ENCODE measurements at places on chromosomes 4 and X. TPM values are rescaled to one million over a fixed set of nuclear protein-coding genes. Genes with fewer than 3 reads are reported as not detected.

GRCh38 chr4:145936142-145936996 is 2.3 kb downstream of the ZNF827 start:
- peak; percentile 82 for DNase-seq

GRCh38 chrX:15645266-15645665 is 19.3 kb downstream of the CLTRN start:
- no peak for DNase-seq

DNA sequence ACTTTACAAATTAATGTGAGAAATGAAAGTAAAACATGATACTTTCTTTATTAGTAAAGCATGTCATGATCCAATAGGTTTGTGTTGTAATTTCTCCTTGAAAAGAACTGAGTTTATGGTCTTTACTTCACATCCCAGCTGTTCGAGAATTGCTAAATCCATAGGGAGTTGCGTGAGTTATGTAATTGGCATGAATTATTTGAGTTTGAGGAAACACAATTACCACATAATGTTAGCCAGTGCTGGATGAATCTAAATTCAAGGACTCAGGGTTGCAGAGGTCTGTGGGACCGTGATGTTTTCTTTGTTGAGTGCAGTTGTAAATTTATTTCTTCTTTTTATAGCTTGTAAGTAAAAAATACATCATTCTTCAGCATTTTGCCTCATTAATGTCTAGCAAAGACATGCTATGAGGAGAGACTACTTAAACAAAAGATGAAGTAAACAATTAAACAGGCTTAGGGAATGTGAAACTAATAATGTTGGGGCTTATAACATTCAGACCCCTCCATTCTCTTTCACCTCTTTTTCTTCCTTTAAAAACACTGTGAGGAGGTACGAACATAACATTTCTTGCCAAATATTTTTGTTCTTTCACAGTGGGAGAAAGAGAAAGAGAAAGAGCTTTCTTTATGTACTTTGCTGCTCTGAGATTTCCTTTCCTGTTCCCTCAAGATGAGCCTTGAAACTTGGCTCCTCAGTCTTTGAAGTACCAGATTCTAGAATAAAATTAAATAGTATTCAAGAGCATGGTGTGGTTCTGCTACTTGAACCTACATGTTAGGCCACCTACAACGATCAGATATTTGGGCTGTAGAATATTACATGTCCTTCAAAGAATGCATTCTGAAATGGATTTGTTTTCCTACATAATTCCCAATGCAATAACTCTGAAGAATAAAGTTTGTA is 159.6 kb upstream of the ANK2 start:
- DNase-seq = no peak

DNA sequence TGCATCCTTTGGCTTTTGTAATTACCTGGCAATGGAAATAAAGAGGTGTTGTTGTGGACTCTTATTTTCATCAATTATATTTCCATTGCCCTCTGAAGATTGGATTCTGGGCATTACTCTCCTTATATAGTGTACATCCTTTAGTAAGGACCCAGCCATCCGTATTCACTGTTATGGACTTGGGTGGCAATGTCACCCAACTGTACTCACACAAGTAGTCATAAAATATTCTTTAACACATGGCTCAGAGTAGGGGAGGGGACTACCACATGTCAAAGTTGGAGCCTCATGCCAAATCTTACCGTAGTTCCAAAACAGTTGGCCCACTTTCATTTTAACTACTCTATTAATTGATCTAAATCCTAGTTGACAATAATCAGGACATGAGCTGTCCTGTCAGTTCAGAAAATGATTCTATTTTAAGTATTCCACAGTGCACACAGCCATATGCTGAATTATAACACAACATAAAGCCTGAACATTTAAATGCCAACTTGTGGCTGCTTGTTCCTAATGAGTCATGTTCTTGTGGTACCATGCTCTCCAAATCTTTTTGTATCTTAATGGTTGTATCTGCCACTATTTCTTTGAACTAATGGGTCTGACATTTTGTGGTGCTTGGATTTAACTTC is 4.9 kb downstream of the FRAS1 start:
- DNase-seq = no peak

DNA sequence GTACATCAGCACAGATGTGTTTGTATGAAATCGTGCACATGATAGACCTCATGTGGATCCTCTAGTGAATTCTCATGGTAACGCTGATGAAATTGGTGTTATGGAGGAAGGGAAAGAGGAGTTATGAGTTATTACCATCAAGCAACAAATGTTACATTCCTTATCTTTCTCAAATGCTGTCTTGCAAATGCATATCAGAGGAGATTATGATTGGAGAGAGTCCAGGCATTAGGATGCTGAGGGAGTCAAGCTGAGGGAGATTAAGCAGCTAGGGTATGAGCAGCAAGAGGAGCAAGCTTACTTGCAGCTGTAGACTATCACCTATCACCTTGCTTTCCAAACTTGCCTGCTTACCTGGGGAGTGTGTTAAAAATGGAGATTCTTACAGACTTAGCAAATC is 36.8 kb upstream of the SFRP2 start:
- no peak for DNase-seq

DNA sequence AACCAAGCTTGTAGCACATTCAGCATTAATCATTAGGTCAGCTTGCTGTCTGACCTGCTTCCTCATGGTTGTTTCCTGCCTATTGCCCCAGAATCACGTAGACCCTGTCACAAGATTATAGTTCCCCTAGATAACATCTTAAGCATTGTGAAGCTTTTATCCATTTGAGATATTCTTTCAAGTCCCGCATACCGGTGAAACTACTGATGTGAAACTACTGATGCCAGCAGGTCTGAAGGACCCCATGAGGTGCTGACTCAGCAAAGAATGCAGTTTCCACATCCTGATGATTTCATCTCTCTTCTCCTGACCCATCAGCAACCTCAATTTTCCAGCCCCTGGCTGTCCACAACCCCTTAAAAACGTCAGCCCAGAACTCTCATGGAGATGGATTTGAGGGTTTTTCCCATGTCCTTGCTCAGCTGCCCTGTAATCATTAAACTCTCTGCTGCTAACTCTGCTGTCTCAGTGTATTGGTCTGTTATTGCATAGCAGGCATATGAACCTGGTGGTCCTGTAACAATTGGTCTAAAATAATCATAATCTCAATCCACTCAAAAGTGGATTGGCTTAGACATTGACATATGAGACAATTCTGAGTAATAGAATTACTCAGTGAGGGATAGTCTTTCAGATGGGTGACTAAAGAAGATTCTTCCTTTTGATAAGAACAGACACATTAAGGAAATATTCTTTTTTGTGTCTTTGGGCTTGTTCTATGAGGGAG is 26.3 kb upstream of the UBA6 start:
- DNase-seq = no peak

DNA sequence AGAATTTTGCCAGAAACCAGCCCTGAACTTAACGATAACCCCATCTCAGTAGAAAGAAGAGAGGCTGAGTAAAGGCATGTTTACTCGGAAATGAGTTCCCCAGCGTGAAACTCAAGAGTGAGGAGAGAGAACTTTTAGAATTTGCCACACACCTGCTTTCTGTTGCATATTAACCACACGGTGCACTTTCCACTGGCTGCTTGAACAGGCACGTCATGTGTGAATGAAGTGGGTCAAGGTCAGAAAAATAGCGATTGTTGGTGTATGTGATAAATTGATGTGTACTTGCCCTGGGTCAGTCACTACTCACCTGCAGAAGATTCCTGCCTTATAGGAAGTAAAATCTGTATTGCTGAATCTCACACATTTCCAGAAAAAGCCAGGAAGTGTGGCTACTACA is 395.7 kb downstream of the TRIML1 start:
- DNase-seq = no peak

DNA sequence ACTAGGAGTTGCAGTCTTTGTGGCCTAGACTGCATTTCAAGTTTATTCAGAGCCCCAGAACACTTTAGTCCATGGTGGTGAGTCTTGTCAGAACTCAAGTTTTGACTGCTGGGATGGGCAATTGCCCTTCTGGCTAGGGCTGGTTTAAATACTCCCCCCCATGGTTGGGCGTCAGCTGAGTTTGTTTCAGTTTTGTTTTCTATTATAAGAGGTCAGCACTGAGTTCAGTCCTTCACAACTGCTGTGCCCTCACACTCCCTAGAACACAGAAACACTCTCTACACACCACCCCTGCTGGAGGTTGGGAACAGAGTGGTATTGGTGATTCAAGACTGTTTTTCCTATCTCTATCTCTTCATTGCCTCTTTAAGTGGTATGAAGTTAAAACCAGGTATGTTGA is 217.0 kb downstream of the GUCY2F start:
- no peak for DNase-seq

DNA sequence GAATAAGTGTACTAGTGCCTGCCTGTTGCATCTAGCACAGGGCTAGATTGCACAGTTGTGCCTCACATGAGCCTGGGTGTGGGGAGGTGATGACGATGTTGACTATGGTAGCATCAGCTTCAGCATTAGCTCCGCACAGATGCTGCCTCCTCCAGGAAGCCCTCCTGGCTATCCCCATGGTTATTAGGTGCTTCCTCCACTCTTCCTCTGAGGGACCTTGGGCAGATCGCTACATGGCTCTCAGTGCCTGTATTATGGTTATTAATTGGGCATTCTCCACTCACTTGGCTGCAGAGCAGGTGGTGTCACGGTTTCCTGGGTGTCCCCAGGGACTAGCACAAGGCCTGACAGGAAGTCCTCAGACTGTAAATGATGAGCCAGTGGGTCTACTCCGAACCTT is 325.6 kb downstream of the ARHGAP10 start:
- DNase-seq = no peak

GRCh38 chr4:144714166-144714565 is 68.2 kb downstream of the HHIP start:
- DNase-seq = no peak

- DNase-seq = no peak
Observed at GRCh38 chr4:52954560-52955170, 92.5 kb downstream of the RASL11B start.

GRCh38 chr4:1154523-1155182 is 17.7 kb downstream of the SPON2 start:
- peak; percentile 70 for DNase-seq

DNA sequence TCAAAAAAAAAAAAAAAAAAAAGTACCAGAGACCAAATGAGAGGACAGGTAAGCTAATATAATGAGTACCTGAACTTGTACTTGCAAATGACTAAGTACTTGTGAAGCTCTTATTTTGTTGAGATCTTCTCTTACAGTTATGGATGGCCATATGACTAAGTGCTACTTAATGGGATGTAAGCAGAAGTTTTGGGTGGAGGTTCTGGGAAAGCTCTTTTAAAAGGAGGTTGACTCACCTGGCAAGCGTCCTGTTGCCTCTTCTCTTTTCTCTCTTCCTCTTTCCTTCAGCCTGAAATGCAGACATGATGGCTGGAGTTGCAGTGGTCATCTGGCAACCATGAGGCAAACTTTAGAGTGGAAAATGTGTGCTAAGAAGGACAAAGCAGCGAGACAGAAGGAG is 36.9 kb upstream of the MED14 start:
- DNase-seq = no peak

GRCh38 chr4:89754531-89754930 is 82.4 kb downstream of the SNCA start:
- no peak for DNase-seq

GRCh38 chr4:88528861-88529260 is 5.3 kb upstream of the PYURF start:
- no peak for DNase-seq

- no peak for DNase-seq
Observed at GRCh38 chr4:5162909-5163508, 111.7 kb downstream of the STK32B start.

GRCh38 chr4:185730387-185730786 is 81.6 kb downstream of the SORBS2 start:
- DNase-seq = no peak

- peak; percentile 91 for DNase-seq
Observed at GRCh38 chr4:8191136-8191747, 7.8 kb upstream of the SH3TC1 start.

DNA sequence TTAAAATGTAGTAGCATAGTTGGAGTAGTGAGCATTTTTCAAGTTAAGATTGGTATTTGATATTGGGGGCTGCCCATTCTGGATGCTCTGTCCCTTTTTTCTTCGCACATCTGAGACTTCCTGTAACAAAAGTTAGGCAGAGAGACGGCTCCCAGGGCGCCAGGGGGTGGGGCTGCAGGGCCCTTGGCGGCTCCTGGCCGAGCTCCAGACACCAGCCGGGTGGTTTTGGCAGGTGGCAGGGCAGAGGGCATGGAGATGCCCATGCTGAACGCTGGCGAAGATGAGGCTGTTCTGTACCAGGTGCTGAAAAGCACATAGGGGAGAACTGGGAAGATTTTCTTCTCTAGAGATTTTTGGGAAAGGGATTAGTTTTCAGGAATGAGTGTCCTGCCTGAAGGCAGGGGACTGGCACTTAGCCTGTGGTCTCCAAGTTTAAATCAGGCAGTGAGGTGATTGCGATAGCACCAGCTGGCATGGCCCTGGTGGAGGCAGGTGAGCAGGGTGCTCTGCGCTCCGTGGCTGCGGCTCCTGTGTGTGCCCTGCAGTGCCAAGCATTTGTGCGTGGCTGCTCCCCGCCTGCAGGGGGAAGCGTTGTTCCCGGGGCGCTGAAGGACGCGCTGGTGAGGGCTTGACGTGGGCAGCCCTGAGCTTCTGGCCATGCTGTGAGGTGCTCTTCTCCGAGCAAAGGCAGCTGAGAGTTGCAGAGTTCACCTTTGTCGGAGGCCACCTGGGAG is 23.6 kb upstream of the HGFAC start:
- no peak for DNase-seq

GRCh38 chrX:151929126-151929525 is 16.4 kb downstream of the MAGEA4 start:
- DNase-seq = no peak

DNA sequence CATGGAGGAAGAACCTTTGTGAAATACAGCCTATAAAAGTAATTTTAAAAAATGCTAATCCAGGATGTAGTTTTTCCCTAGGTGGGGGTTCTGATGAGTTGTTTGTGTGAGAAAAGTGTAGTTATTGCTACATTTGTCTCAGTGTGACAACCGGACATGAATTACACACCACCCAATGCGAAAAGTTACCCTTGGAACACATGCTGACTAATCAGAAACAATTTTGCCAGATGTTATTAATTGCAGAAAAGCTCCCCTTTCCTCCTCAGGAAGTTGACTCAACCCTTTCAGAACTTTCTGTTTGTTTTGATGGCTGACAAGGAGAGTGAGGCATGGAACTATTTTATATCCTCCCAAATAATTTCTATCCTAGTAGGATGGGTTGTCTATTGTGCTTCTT is 38.1 kb upstream of the EDA2R start:
- DNase-seq = no peak

DNA sequence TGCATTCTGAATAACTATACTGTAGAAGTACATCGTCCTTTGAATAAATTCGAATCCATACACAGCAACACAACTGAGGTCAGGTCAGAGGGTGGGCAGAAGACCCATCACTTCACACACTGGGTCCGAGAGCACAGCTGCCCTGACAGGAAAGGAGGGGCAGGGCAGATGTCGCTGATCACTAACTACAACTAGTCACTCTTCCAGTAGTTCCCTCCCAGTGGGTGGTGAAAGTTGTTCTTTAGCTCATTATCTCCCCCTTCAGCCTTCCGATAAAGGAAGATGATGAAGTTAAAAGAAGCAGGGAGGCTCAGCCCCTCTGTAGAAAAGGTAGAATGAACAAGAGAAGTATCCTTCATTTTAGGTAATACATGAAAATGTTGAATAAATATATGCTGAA is 278.9 kb downstream of the INPP4B start:
- no peak for DNase-seq

ACE2 gene
- 113 TPM for total RNA-seq

MAGEB17 gene
- total RNA-seq = 0.30 TPM

PNMA6A gene
- 0.78 TPM for total RNA-seq

ABCG2 gene
- total RNA-seq = 4.4 TPM

CPE gene
- total RNA-seq = 43.5 TPM

ENOPH1 gene
- 18.6 TPM for total RNA-seq

POU3F4 gene
- not detected for total RNA-seq

HSFX1 gene
- total RNA-seq = 2.0 TPM

HEPH gene
- total RNA-seq = 47.7 TPM

TRIML2 gene
- total RNA-seq = not detected

PTTG2 gene
- total RNA-seq = 1.1 TPM

All from cardiac septum (tissue), 1 donor.